ENCODE measurements at places on chromosomes 3 and 15.

DNA sequence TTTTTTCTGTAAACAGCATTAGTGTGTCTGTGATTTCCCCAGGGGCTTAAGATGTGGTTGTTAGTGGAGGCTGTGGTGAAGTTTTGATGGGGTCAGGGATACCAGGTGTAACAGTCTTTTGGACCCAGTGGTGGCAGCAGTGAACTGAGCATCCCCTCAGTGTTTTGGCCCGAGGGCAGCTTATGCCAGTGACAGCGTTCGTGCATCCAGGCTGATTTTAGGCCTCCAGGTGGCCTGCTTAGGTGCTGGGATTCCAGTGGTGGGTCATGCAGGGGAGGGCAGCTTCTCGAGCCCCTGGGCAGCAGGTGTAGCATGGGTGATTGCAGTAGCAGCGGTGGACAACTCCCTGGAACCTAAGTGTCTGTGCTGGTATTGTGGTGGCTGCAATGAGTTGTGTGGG lies 29.2 kb downstream of the STT3B start:
- no peak for DNase-seq

- DNase-seq = no peak
Observed at GRCh38 chr3:184880276-184881019, 68.5 kb downstream of the VPS8 start.

- no peak for DNase-seq
Observed at GRCh38 chr15:92714077-92714476, 58.5 kb upstream of the FAM174B start.

DNA sequence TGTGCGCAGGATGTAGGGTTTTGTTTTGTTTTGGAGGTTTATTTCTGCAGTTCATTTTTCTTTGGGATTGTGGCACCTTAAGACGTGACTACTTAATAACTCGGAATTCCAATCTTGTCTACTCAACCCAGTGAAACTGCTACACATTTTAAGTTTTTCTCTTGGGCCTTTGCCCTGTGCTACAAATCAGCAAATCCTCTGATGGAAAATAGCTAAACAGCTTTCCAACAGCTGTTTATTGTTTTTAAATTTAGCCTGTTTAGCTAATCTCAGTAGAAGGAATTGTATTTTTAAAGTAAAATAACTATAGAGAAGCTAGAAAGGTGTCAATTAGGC lies 48.4 kb downstream of the OPA1 start:
- no peak for DNase-seq

DNA sequence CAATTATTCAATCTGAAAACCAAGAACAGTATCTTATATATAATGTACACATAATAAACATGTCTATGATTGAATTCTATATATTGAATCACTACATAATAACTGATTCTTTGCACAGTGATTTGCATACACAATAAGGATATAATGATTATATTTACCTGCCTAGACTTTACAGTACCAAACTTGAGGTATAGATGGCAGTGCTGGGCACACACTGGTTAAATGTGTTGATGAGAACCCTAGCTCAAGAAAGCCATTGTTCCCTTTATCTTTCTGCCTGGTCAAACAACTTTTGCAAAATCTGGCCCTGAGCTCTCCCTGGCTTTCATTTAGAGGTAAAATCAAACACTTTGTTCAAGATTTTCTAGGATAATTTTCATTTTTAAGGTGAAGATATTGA lies 697.7 kb downstream of the TUSC7 start:
- no peak for DNase-seq

DNA sequence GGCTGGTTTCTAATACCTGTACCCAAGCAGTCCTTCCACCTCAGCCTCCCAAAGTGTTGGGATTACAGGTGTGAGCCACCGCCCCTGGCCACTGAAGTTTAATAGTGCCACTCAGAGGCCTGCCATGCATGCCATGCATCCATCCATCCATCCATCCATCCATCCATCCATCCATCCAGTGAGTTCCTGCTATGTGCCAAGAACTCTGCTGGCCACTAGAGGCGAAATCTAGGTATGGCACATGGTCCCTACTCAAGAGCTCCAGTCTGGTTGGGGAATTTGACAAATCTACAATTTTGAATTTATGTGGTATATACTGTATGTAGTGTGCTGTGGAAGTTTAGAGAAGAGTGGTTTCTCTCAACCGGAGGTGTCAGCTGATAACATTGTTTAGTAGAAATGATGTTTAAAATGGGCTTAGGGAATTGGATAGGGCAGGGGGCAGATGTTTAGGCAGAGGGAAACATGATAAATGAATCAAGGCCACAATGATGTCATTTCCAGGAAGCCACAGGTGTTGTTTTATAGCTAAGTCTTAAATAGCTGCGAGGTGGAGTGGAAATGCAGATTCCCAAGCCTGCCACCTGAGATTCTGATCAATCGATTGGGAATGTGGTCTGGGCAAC lies 384.4 kb upstream of the C2CD4B start:
- DNase-seq = no peak

GRCh38 chr15:47470983-47471382 lies 246.3 kb upstream of the SEMA6D start:
- DNase-seq = no peak

DNA sequence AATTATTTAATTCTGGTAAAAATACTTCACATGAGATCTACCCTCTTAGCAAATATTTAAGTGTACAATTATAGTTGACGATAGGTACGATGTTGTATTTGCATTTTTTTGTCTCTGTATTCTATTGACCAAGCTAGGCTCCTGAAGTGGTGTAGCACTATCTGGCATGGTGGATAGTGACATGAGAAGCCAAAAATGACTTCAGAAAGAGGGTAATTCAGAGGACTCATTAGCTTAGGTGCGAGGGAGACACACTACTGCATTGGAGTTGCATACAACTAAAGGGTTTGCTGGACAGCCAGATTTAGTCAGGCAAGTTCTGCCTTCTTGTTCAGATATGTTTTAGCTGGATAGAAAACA lies 50.6 kb downstream of the KBTBD8 start:
- DNase-seq = no peak

DNA sequence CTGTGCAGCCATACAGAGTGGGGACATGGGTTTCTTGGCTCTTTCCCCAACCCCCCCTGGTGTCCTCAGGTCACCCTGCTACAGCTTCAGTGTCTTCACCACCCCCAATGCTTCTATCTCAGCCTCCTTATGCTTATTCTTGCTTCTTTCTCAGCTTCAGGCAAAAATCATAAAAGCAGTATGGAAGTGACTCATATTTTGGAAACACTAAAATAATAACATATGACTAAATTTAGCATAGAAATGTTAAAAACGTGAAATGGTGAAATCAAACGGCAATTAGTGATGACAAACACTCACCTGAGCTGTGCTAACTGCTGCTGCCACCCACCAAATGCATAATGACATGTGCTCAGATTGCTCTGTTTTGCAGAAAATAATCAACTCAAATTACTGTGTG lies 475.2 kb upstream of the EPHA3 start:
- DNase-seq = no peak

GRCh38 chr3:58260733-58261132 lies 23.1 kb downstream of the ABHD6 start:
- DNase-seq = no peak

- no peak for DNase-seq
Observed at GRCh38 chr3:162354356-162354755, 857.7 kb downstream of the OTOL1 start.

DNA sequence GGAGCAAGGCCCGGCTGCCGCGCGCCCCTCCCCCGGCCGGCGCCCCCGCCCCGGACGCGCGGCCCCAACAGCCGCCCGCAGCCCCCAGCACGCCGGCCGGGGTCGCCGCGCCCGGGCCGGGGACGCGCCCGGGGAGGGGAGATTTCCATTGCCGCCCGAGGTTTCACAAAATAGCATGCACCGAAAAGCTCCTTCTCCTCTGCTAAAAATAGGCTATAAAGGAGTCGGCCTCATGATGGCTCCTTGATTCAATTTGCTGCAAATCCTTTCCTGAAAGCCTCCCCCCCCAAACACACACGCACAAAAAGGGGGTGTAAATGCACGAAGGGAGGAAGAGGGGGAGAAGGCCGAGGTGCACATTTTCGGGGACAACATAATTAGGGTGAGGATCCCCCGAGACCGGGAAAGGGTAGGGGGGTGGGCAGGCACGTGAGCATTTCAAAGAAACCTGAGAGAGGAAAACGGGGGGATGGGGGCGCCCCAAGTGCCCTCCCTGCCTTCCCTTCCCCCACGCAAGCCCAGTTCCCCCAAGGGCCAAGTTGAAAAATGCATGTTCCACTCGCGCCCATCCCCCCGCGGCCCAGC lies 734 bp downstream of the TBL1XR1 start:
- DNase-seq = no peak

DNA sequence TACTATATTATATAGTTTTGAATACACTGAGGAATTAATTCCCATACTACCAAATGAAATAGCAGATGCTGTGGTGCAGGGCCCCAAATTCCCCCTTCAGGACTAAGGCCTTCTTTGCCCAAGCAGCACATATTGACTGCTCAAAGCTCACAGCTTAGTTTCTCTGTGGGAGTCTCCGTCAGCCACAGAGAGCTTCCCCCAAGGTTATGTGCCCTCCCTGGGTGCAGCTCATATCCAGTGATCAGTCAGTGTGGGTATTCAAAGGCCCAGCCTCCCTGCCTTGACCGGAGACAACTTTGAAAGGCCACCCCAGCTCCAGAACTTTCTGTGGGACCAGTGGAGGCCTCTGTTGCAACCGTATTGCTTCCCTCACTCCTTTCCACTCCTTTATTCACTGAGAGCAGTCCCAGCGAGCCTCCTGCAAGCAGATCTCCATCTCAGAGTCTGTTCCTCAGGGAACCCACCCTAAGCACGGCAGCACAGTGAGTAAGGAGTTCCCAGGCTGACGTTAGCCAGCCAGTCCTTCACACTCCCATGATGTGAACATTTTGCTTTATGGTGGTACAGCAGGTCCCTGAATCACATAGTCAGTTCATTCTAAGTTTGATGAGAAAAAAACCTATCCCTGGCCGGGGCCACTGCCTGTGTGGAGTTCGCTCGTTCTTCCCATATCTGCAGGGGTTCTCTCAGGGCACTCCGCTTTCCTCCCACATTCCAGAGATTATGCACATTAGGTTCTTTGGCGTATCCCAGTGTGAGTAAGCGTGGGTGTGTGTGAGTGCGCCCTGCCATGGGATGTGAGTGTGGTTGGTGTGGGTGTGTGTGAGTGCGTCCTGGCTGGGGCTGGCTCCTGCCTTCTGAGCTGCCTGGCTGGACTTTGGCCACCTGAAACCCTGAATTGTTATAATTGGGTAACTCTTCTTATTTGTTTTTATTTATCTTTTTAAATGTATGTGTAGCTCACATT lies 64.4 kb upstream of the PPARG start:
- DNase-seq = no peak

GRCh38 chr3:61252836-61253235 lies 1.6 kb upstream of the FHIT start:
- DNase-seq = no peak

GRCh38 chr15:84856731-84857417 lies 27.6 kb upstream of the SLC28A1 start:
- no peak for DNase-seq

GRCh38 chr15:43268111-43269105 lies 1.7 kb upstream of the TGM5 start:
- no peak for DNase-seq

Measured in GM12892 (cell line).